ENCODE measurements at places on chromosomes 16 and 17. TPM values are rescaled to one million over a fixed set of nuclear protein-coding genes. Genes with fewer than 3 reads are reported as not detected.

- no peak for DNase-seq
Measured at GRCh38 chr16:55964923-55965475, 89.8 kb upstream of the CES5A start.

GRCh38 chr17:78759969-78760352, 22.1 kb downstream of the CYTH1 start:
- DNase-seq, result no peak

GRCh38 chr17:17362540-17362930, 59.4 kb downstream of the NT5M start:
- no peak for DNase-seq

DNA sequence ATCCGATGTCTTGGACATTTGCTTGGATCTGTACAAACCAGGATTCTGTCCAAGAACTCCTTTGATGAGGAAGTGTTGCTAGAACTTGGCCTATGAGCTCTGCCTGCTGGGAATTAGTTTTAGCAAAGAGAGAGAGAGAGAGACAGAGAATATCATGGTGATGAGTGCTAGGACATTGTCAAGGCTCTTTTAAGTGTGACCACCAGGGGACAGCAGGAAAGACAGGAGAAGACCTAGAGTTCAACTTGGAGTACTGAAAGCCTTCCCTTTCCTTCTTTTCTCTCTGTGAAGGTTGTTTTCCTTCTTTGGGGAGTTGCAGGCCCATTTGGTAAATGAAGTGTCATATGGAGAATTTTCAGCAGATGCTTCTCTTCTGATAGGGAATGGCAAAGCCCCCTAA, 389.2 kb upstream of the HSBP1 start:
- DNase-seq, result no peak

DNA sequence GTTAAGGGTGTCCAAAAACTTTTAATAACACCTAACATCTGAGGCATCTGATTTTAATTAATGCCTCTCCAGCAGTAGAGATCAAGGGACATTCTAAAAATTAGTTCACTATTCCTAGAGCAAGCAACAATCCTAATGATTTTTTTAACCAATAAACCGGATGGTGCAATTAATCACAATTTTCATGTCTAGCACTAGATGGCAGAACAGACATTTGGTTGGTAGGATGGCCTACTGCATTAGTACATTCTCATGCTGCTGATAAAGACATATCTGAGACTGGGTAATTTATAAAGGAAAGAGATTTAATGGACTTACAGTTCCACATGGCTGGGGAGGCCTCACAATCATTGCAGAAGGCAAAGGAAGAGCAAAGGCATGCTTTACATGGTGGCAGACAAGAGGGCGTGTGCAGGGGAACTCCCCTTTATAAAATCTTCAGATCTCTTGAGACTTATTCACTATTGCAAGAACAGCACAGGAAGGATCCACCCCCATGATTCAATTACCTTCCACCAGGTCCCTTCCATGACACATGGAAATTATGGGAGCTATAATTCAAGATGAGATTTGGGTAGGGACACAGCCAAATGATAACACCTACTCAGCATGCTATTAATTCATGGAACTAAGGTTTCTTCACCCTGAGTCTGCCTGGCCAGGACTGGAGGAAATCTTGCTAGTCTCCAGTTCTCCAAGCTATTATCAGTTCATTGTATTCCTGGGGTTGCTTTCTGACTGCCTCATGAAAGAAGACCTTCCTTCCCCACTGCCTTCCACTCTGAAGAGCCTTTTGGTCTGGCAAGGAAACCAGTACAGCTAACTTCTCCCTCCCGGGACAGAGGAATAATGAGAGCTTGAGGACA, 24.8 kb downstream of the HS3ST3A1 start:
- DNase-seq, result no peak

- DNase-seq, result no peak
Measured at GRCh38 chr16:79212114-79212791, 388.3 kb downstream of the MAF start.

- peak; percentile 78 for DNase-seq
Measured at GRCh38 chr17:55576237-55576995, 65.2 kb upstream of the SMIM36 start.

- no peak for DNase-seq
Measured at GRCh38 chr17:21288571-21289017, 4.1 kb downstream of the MAP2K3 start.

GRCh38 chr16:12917653-12918052, 16.3 kb downstream of the SHISA9 start:
- no peak for DNase-seq

- no peak for DNase-seq
Measured at GRCh38 chr17:32831627-32832243, 45.2 kb downstream of the MYO1D start.

DNA sequence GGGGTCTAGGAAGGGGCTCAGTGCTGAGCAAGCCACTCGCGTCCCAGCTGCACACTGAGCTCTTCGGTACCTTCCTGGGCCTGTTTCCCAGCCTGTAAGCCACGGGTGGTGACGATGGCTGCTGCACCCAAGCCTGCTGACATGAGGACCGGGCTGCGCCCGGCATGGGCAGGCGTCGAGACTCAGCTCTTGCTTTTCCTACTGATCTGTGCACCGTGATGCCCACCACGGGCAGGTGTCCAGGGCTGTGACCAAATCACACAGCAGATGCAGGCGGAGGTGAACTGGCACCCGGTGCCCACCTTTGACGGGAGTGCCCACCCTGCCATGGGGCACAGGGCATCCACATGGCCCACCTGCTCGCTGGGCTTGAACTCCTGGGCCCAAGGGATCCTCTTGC, 17.9 kb downstream of the CCDC57 start:
- DNase-seq, result no peak

DNA sequence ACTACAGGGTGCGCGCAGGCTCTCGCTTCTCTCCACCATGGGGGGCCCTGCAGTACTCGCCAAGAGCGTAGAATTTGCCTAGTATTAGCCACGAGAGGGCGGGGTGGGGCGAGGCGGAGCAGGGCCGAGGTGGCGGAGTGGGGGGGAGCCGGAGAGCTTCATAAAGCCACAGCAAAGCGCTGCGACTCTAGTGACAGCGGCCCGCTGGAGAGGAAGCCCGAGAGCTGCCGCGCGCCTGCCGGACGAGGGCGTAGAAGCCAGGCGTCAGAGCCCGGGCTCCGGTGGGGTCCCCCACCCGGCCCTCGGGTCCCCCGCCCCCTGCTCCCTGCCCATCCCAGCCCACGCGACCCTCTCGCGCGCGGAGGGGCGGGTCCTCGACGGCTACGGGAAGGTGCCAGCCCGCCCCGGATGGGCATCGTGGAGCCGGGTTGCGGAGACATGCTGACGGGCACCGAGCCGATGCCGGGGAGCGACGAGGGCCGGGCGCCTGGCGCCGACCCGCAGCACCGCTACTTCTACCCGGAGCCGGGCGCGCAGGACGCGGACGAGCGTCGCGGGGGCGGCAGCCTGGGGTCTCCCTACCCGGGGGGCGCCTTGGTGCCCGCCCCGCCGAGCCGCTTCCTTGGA, at the start of gene TBX21:
Gene TBX21, plus strand, starts transcription at position 190 of the 627 bp plus-strand sequence. Its CDS starts 219 bp downstream, at position 409.
- peak; percentile 74 for DNase-seq

DNA sequence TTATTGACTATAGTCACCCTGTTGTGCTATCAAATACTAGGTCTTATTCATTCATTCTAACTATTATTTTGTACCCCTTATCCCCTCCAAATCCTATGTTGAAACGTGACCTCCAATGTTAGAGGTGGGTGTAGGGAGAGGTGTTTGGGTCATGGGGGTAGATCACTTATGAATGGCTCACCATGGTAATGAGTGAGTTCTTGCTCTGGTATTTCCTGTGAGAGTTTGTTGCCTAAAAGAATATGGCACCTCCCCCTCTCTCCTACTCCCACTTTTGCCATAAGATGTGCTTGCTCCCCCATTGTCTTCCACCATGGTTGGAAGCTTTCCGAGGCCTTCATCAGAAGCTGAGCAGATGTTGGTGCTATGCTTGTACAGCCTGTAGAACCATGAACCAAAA, 59.3 kb upstream of the BRD7 start:
- no peak for DNase-seq

GRCh38 chr16:66036793-66037715, 329.4 kb upstream of the CDH5 start:
- DNase-seq, result no peak

DNA sequence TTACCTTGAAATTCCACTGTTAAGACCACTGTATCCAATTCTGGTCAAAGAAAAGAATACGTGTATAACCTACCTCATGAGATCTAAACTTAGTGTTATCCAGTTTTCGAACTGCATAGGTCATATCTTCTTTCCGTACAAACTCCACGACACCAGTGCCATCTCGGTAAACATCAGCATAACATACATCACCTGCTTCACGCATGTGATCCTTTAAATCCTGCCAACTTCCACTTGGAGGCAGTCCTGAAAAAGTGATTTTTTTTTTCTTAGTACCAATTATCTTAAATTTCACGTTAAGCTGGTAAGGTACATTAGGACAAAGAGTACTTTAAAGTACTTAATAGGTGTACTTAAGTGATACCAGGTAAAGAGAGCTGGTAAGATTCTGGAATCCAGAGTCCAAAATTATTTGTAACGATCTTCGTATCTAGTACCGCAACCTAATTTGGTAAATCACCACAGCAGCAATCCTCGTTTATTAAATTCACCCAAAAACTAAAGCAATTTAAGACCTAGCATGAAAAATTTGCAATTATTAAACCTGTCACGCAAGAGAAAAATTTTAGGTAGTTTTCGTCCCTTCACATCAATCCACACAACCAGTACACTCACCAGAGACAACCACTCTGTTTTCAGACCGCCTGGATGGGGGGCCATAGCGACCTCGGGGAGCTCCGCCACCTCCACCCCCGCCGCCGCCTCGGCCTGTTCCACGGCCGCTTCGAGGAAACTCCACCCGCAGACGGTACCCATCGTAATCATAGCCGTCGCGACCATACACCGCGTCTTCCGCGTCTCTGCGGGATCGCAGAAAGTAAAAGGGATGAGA, 1.1 kb downstream of the SRSF1 start:
- DNase-seq, result no peak

GRCh38 chr17:47802341-47803022, 19.1 kb downstream of the OSBPL7 start:
- no peak for DNase-seq

DNA sequence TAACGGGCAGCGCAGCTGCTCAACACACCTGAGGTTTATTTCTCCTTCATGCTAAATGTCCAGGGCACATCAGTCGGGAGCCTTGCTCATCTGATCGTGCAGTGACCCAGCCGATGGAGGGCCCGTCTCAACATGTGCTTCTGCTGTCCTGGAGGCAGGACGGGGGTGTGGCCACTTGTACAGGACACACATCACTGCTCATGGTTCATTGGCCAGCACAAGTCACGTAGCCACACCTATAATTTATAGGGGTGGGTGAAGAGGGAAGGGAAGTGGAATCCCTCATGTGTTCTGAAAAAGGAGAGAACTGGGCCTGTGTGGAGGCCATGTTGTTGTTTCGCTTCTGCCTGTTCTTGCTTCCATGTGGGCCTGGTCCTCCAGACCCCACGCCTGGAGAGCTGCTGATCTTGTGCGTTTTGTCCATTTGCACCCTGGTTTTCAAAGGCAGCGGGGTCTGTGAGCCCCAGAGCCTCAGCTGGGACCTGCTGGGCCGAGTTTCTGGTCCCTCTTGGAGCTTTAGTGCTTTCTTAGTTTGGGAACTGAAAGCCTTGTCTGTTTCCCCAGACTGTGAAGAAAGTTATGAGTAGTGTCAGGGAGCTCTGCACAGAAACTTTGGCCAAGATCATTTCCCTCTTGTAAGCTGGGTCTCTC, 60.5 kb downstream of the CMIP start:
- peak; percentile 78 for DNase-seq

DNA sequence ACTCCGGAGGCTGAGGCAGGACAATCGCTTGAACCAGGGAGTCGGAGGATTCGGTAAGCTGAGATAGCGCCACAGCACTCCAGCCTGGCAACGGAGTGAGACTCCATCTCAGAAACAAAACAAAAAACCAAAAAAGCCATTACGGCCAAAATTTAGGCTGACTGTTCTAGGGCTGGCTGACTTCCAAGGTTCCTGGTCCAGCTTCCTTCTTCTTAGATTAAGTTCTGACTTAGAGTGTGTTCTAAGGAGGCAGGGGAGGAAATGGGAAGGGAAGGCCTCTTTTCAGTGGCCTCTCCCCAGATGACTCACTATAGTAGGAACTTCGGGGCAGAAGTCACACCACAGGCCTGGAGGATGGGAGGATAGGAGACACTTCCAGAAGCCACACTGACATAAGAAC, 27.7 kb upstream of the CLEC18B start:
- DNase-seq, result no peak

GRCh38 chr17:56441308-56441707, 152.2 kb upstream of the NOG start:
- no peak for DNase-seq

- no peak for DNase-seq
Measured at GRCh38 chr17:27296428-27296979, 2.6 kb downstream of the WSB1 start.

- DNase-seq, result no peak
Measured at GRCh38 chr17:9290226-9290613, 268.9 kb downstream of the NTN1 start.

- DNase-seq, result peak; percentile 44
Measured at GRCh38 chr17:68981288-68981687, 26.1 kb upstream of the ABCA8 start.

TEX19 gene
- not detected for polyA plus RNA-seq

ODF4 gene
- not detected for polyA plus RNA-seq

NACA2 gene
- polyA plus RNA-seq, result not detected

NUP85 gene
- 23.9 TPM for polyA plus RNA-seq

MTMR4 gene
- 13.3 TPM for polyA plus RNA-seq

KRTAP17-1 gene
- polyA plus RNA-seq, result not detected

SLC52A1 gene
- polyA plus RNA-seq, result 0.90 TPM

GNAO1 gene
- 1.5 TPM for polyA plus RNA-seq

CCL16 gene
- not detected for polyA plus RNA-seq

KRTAP1-4 gene
- not detected for polyA plus RNA-seq

TMEM204 gene
- 49.5 TPM for polyA plus RNA-seq

LYZL6 gene
- not detected for polyA plus RNA-seq

FOXL1 gene
- polyA plus RNA-seq, result 0.52 TPM

KRTAP4-4 gene
- polyA plus RNA-seq, result not detected

KCNJ12 gene
- 3.4 TPM for polyA plus RNA-seq

FBXW10B gene
- 0.54 TPM for polyA plus RNA-seq

Data from kidney (tissue), 22 donors.